CD4-positive, alpha-beta T cell treated with Interleukin-2 at 100 ng/mL for 4 hours (primary cell): ENCODE measurements at places on chromosomes 2 and 18.
A peak's percentile ranks its signal among the peaks of the same experiment; 100 is the strongest.

DNA sequence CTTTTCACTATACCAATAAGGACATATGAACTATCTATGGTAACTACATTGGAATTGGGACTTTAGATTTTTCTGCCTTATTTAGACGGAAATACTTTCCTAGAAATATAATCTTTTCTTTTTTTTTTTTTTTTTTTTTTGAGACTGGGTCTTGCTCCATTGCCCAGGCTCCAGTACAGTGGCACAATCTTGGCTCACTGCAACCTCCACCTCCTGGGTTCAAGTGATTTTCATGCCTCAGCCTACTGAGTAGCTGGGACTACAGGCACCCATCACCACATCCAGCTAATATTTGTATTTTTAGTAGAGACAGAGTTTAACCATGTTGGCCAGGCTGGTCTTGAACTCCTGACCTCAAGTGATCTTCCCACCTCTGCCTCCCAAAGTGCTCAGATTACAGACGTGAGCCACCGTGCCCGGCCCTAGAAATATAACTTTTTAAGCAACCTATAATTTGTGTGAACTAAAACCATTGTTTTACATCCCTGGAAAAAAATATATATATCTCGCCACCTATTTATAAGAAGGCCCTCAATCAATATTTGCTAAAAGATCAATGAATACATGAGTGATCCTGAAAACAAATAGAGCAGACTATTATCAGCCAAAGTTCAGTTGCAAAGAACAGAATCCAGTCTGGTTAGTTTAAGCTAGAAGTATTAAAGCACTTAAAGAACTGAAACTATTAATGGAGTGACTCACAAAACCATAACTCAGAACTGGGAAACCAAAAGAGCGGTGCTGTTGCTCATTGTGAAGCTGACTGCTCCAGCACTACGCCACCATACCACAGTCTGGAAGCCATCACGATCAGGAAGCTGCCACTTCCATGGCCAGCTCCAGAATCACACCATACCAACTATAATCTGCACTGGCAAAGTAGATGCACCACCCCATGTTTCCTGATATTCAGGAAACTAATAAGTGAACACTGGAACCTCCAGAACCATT, 8.4 kb upstream of the HNRNPLL start:
- peak; percentile 51 for DNase-seq

DNA sequence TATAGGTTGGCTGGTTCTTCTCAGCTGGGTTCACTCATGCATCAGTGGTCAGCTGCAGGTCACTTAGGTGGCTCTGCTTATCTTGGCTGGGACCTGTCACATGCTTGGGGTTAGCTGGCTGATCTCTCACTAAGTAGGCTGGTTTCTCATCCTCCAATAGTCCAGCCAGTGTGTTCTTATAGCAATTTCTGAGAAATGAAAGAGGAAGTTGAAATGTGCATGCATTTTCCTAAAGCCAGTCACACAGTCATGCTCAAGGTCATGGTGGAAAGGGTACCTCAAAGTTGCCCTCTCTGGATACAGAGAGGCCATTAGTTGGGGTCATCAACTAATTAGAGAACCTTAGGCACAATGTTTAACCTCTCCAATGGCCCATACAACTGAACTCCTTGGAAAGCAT, 64.4 kb downstream of the KLHL29 start:
- DNase-seq: no peak

DNA sequence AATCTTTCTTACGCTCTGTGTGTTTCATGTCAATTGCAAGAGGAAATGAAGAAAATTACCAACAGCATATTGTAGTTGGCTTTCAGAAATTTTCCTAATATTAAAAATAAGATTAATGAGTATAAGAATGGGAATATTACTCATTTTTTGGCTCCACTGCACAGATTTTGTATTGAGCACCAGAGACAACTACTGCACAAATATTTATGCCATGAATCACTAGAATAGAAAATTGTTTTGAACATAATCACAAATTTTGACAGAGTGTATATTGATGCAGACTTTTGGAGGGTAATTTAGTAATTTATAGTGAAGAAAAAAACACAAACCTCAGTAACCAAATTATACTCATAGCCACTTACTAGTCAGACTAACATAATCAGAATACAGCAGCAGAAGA, 118.3 kb downstream of the DOK6 start:
- DNase-seq: no peak

GRCh38 chr18:67428805-67429204, 87.7 kb downstream of the DSEL start:
- DNase-seq: no peak

- no peak for DNase-seq
These were observed 333.1 kb upstream of the ZNF521 start for GRCh38 chr18:25685088-25685487.

- peak; percentile 5 for DNase-seq
These were observed 97.8 kb upstream of the PMAIP1 start for GRCh38 chr18:59802031-59802430.

- DNase-seq: no peak
These were observed 3.7 kb downstream of the ETAA1 start for GRCh38 chr2:67400560-67401485.

DNA sequence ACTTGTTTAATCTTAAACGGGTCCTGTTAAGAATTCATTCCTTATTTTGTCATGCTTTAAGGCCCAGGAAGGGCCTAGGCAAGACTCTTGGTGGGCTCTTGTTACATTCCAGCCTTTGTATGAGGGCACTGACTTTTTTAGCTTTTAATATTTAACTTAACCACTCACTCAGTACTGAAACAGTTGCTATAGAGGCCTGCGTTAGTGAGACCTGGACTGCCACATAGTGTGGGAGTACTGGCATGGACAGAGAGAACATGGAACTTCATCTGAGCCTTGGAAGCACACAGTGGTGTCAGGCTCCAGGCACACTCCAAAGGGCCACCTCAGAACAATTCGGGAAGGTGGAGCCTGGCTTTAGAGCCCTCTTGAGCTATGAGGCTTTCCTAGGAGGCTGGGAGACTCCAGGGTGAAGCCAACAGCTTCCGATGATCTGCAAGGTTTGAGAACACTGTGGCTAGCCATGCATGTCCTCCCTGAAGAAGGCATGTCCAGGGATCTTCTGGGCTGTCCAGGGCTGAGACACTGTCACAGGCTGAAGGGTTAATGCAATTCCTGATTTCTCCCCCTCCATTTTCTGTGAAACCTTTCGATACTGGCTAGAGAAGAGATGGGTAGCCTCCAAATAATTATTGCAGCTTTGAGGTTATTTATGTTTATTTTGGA, 155.4 kb upstream of the ACAA2 start:
- no peak for DNase-seq

DNA sequence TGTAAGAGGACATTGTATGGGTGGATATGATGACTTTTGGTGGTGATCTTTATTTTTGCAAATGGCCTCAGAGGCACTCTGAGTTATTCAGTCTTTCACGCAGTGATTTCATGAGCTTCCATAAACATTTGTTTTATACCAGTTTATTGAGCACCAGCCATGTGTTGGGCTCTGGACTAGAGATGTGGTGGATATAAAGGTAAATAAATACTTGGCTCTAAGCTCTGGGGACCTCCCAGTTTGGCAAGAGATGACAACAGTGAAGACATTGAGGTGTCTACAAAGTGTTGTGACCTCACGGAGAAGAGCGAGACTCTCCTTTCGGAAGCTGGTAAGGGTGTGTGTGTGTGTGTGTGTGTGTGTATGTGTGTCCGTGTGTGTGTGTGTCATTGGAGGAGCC, 146.4 kb downstream of the TANC1 start:
- no peak for DNase-seq

- DNase-seq: no peak
These were observed 31.7 kb upstream of the EIF2AK3 start for GRCh38 chr2:88658881-88659537.
